Naive B cell (primary cell): ENCODE measurements at places on chromosomes 16 and 17.

GRCh38 chr17:42924891-42925290 lies 24.3 kb downstream of the G6PC1 start:
- DNase-seq: no peak

- no peak for DNase-seq
Measured at GRCh38 chr16:61500851-61501250, 535.4 kb downstream of the CDH8 start.

- no peak for DNase-seq
Measured at GRCh38 chr17:73562896-73563295, 81.3 kb downstream of the SDK2 start.

- DNase-seq: no peak
Measured at GRCh38 chr17:69524854-69525253, 110.4 kb downstream of the MAP2K6 start.

DNA sequence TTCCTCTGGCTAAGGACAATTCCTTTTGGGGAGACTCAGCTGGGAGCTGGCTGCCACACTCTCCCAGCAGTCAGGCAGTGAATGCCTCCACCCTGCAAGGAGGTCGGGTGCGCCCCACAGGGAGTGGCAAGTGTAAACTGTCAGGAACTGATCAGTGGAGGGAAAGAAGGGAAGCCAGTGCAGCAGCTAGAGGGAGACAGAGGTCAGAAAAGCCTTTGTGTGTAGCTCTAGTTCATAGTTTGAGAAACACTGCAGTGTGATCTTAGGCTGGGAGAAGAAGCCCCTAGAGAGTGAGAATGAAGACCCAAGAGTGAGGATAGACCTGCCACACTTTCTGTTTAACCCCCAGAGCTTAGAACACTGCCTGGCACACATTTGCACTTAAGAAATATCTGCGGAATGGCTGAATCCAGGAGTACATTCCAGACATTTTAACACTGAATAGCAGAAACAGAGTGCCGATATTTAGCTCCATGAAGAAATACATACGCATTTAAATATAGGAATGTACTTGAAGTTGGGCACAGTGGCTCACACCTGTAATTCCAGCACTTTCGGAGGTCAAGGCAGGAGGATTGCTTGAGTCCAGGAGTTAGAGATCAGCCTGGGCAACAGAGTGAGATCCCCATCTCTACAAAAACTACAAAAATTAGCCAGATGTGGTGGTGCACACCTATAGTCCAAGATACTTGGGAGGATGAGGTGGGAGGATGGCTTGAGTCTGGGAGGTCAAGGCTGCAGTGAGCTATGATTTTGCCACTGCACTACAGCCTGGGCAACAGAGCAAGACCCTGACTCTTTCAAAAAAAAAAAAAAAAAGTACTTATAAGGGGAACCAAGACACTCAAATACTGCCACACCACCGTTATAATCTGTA lies 11.1 kb upstream of the SLC5A11 start:
- DNase-seq: no peak

- DNase-seq: no peak
Measured at GRCh38 chr17:12554251-12554650, 111.4 kb upstream of the MYOCD start.

DNA sequence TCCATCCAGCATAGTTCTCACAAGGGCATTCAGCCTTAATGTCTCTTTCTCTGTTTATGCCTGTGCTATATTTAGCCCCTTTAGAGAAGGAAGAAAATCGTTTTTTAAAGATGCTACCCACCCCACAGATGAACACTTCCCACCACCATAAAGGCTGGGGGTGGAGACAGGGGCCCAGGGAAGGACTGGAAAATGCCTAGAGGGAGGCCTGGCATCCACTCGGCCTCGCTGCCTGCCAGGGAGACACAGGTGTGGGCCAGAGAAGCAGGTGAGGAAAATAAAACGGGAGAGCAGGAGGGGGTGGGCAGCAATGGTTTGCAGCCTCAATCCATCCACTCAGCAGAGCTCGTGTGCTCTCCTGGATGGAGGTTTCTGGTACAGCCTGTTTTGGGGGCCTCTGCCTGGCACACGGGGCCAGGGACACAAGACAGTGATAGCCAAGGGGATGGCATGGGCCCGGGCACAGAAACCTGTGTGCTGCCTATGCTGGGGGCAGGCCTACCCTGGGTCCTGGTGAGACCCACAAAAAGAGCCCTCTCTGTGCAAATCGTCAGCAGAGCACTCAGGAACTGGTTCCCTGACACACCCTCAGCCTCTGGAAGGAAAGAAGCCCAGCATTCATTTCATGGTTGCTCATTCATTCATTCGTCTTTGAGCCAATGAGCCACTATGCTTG lies 121.4 kb downstream of the C16orf78 start:
- DNase-seq: no peak

GRCh38 chr16:10876315-10876714 lies 687 bp upstream of the CIITA start:
- DNase-seq: no peak

- no peak for DNase-seq
Measured at GRCh38 chr17:19933221-19933620, 44.4 kb downstream of the AKAP10 start.

DNA sequence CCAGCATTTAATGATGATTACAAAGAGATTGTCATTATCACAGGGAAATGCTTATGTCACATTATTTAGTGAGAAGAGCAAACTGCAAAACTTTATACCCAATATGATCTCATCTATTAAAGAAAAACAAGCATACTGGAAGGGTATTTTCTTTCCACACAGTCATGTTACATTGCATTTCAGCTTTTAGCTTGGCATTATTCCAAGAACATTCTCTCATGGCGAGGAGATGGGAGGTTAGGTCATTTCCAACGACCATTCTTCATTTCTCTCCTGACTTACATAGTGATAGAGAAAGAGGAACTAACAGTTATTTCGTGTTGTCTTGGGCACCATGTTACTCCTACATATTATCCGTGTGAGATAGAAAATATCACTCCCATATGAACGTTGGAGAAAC lies 309.4 kb upstream of the XYLT1 start:
- no peak for DNase-seq
